ENCODE measurements at places on chromosomes 5 and 9. TPM values are rescaled to one million over a fixed set of nuclear protein-coding genes. Genes with fewer than 3 reads are reported as not detected.
A peak's percentile ranks its signal among the peaks of the same experiment; 100 is the strongest.

The MORN5 gene
- total RNA-seq = not detected

The PLEKHG4B gene
- under 0.01 TPM for total RNA-seq

The CATSPER3 gene
- total RNA-seq = not detected

The PTPRD gene
- 101 TPM for total RNA-seq

The SNX18 gene
- 269 TPM for total RNA-seq

The B4GALT1 gene
- total RNA-seq = 86.6 TPM

- peaks cover 4% of the 10 kb centered on the region for H3K4me1 ChIP-seq
- no peak overlapping the region for H3K4me3 ChIP-seq
- H3K36me3 ChIP-seq = no peaks in the 10 kb centered on the region
- H3K27ac ChIP-seq = no peak overlapping the region
- DNase-seq = no peak
- H3K27me3 ChIP-seq = no peaks in the 10 kb centered on the region
Observed at GRCh38 chr5:140284013-140284412, 18.9 kb downstream of the PFDN1 start.

DNA sequence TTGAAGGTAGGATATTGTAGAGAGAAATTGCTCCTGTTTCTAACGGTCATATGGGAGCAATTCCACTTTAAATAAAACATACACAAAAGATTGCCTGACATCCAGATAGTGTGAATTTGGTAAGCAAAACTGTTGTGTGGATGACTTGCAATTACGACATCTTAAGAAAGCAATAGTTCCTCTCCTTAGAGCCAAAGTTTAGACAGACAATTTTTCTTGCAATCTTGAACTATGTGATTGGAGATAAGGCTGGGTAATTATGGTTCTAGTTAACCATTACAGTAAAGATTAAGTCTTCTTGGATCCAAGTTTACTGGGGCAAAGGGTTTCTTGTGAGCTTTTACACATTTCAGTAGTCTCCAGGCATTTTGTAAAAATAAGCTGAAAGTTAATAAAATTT is 1080.6 kb upstream of the CDH6 start:
- H3K36me3 ChIP-seq = no peaks in the 10 kb centered on the region
- no peak overlapping the region for H3K27ac ChIP-seq

DNA sequence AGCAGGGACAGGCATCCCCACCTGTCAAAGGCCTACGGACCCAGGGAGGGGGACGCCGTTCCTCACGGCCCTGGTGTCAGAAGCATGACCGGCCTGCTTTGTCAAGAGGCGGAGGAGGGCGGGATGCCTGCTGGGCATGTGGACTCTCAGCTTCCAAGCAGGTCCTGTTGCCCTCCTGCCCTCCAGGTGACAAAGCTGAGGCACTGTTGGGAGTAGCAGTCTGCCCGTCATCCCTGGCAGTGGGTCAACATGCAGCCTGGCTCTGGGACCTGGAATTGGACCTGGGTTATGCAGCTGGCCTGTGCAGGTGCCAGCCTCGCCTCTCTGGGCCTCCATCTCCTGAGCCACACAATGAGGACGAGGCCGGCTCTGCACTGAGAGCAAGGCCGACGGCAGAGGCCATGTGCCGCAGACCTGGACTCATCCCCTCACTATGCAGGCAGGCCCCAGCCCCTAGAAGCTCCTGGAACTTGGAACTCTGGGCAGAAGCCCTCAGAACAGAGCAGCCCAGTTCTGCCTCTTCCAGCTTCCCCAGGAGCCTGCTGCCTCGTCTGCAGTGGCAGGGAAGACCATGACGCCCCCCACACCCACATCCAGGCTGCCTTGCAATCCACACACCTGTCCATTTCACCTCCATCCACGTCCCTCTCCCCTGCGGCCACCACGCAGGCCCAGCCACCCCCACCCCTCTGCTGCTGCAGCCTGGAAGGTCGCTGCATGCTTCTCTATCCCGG is 20.8 kb upstream of the FCN1 start:
- no peaks in the 10 kb centered on the region for H3K27me3 ChIP-seq
- no peak overlapping the region for H3K27ac ChIP-seq
- DNase-seq = no peak
- no peaks in the 10 kb centered on the region for H3K36me3 ChIP-seq
- no peaks in the 10 kb centered on the region for H3K4me1 ChIP-seq

GRCh38 chr9:16154521-16155078 is 601.8 kb downstream of the CCDC171 start:
- no peaks in the 10 kb centered on the region for H3K27me3 ChIP-seq

GRCh38 chr5:170087168-170087817 is 18.4 kb upstream of the FOXI1 start:
- no peaks in the 10 kb centered on the region for H3K27me3 ChIP-seq
- H3K36me3 ChIP-seq = no peaks in the 10 kb centered on the region
- no peak overlapping the region for H3K27ac ChIP-seq

DNA sequence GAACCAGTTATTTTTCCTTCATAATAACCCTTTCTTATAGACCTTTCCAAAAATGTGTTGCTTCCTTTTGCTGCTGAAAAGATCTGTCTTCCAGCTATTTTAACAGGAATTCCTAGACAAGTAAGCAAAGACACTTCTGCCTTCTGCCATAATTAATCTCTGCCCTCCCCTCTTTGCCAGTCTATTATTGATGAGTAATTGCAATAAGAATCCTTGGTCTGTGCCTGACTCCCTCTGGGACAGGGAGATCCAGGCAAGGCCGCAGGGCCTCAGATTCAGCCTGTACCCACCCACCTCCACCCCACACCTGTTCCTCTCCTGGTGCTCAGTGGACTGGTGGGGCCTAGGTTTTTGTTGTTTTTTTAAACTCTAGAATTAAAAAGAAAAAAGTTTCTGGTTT is 8.3 kb downstream of the FOXD1 start:
- H3K36me3 ChIP-seq = peaks cover 2% of the 10 kb centered on the region
- DNase-seq = no peak
- H3K27ac ChIP-seq = no peak overlapping the region
- H3K4me3 ChIP-seq = no peak overlapping the region
- peaks cover 26% of the 10 kb centered on the region for H3K4me1 ChIP-seq
- peaks cover 25% of the 10 kb centered on the region for H3K27me3 ChIP-seq

- H3K4me3 ChIP-seq = no peak overlapping the region
- H3K4me1 ChIP-seq = peaks cover 5% of the 10 kb centered on the region
- H3K36me3 ChIP-seq = no peaks in the 10 kb centered on the region
- no peaks in the 10 kb centered on the region for H3K27me3 ChIP-seq
Observed at GRCh38 chr5:102905056-102905455, 150.0 kb downstream of the PAM start.

- no peaks in the 10 kb centered on the region for H3K4me1 ChIP-seq
- DNase-seq = no peak
- H3K36me3 ChIP-seq = no peaks in the 10 kb centered on the region
- no peak overlapping the region for H3K4me3 ChIP-seq
- no peak overlapping the region for H3K27ac ChIP-seq
- no peaks in the 10 kb centered on the region for H3K27me3 ChIP-seq
Observed at GRCh38 chr5:1137567-1138444, 25.9 kb upstream of the SLC12A7 start.

- no peak for DNase-seq
- no peak overlapping the region for H3K4me3 ChIP-seq
- no peaks in the 10 kb centered on the region for H3K36me3 ChIP-seq
- no peaks in the 10 kb centered on the region for H3K4me1 ChIP-seq
- no peaks in the 10 kb centered on the region for H3K27me3 ChIP-seq
- no peak overlapping the region for H3K27ac ChIP-seq
Observed at GRCh38 chr9:27599102-27599869, 26.0 kb upstream of the C9orf72 start.

DNA sequence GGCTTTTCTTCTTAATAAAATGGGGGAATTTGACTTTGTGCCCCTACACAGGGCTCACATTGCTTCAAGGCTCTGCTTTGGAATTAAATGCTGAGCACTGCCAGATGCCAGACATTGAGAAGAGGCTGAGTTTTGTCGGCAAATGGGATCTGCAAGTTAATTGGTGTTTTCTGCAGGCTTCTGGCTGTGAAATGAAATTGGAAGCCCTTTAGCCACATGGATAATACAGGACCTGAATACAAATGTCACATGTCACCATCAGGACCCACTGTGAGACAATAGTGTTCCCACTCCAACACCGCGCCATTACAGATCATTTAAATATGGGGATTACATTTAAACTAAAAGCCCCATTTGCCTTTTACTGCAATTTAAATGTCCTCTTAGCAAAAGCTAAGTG is 164.4 kb downstream of the ZSWIM6 start:
- no peak for DNase-seq
- H3K27ac ChIP-seq = no peak overlapping the region
- no peak overlapping the region for H3K4me3 ChIP-seq
- no peaks in the 10 kb centered on the region for H3K27me3 ChIP-seq

GRCh38 chr5:10867389-10868303 is 106.6 kb upstream of the DAP start:
- DNase-seq = no peak
- no peak overlapping the region for H3K4me3 ChIP-seq
- no peak overlapping the region for H3K27ac ChIP-seq
- no peaks in the 10 kb centered on the region for H3K27me3 ChIP-seq
- no peaks in the 10 kb centered on the region for H3K4me1 ChIP-seq

- H3K4me3 ChIP-seq = no peak overlapping the region
- H3K27ac ChIP-seq = no peak overlapping the region
- H3K27me3 ChIP-seq = no peaks in the 10 kb centered on the region
- no peaks in the 10 kb centered on the region for H3K4me1 ChIP-seq
- no peak for DNase-seq
- peaks cover 26% of the 10 kb centered on the region for H3K36me3 ChIP-seq
Observed at GRCh38 chr9:123089040-123089439, 55.6 kb downstream of the GPR21 start.

- H3K4me1 ChIP-seq = peaks cover 6% of the 10 kb centered on the region
- peak overlapping the region; percentile 48 for H3K4me3 ChIP-seq
- no peaks in the 10 kb centered on the region for H3K36me3 ChIP-seq
Observed at GRCh38 chr9:111298731-111299598, 31.1 kb downstream of the OR2K2 start.

GRCh38 chr9:121754655-121755436 is 103.4 kb downstream of the DAB2IP start:
- H3K36me3 ChIP-seq = peaks cover 21% of the 10 kb centered on the region
- H3K4me3 ChIP-seq = no peak overlapping the region
- no peaks in the 10 kb centered on the region for H3K27me3 ChIP-seq
- no peak for DNase-seq
- H3K4me1 ChIP-seq = peaks cover 59% of the 10 kb centered on the region
- peak overlapping the region; percentile 94 for H3K27ac ChIP-seq

- DNase-seq = peak; percentile 58
- no peaks in the 10 kb centered on the region for H3K27me3 ChIP-seq
- H3K36me3 ChIP-seq = no peaks in the 10 kb centered on the region
- peaks cover 65% of the 10 kb centered on the region for H3K4me1 ChIP-seq
Observed at GRCh38 chr9:124280176-124280691, 22.5 kb downstream of the NEK6 start.

GRCh38 chr5:73438645-73439470 is 9.7 kb downstream of the FOXD1 start:
- H3K36me3 ChIP-seq = no peaks in the 10 kb centered on the region
- no peak for DNase-seq
- peaks cover 26% of the 10 kb centered on the region for H3K4me1 ChIP-seq
- peaks cover 20% of the 10 kb centered on the region for H3K27me3 ChIP-seq
- H3K4me3 ChIP-seq = no peak overlapping the region
- peak overlapping the region; percentile 29 for H3K27ac ChIP-seq

DNA sequence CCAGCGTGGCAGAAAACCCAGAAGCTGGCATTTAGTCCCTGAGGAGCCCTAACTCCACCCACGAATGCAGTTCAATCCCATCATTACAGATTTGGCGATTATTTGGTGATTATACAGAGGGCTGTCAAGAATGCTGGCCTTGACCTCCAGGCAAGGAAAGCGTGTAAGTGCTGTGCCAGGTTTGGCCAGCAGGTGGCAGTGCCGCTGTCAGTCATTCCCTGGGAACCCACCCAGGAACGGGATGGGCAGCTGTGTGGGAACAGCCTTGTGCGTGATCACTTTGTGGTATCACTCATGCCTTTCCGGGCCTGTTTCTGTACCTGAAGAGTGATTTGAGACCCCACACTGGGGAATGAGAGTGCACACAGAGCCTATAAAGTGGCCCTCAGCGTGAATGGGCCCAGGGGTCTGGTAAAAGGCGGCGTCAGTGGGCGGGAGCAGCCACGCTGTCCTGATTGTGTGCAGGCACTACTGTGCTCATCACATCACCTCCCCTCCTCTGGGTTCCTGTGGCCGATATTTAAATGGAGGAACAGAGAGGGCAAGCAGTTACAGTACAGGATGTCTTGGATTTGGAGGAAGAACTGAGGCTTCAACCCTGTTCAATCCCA is 215.6 kb downstream of the ROR2 start:
- DNase-seq = no peak
- no peaks in the 10 kb centered on the region for H3K27me3 ChIP-seq
- no peak overlapping the region for H3K4me3 ChIP-seq
- no peaks in the 10 kb centered on the region for H3K36me3 ChIP-seq
- H3K4me1 ChIP-seq = no peaks in the 10 kb centered on the region

GRCh38 chr5:14321936-14322335 is 178.8 kb downstream of the TRIO start:
- no peak for DNase-seq
- H3K27ac ChIP-seq = no peak overlapping the region
- H3K36me3 ChIP-seq = peaks cover 17% of the 10 kb centered on the region
- H3K4me1 ChIP-seq = no peaks in the 10 kb centered on the region
- H3K4me3 ChIP-seq = no peak overlapping the region
- H3K27me3 ChIP-seq = no peaks in the 10 kb centered on the region

DNA sequence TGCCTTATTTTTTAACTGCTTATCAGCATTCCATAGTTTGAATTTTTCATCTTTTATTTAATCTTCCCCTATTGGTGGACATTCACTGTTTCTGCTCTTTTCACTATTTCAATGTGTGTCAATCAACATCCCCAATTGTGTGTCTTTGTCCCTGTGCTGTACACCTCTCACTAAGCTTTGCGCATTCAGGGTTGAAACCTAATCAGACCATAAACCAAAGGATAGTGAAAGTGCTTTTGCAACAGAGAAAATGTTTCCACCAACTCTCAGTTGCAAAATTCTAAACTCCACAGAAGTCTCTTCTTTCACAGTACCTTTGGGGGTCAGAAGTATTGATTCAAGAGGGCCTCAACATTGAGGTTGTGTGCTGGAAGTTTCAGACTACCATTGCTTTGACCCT is 127.1 kb upstream of the SAP30L start:
- H3K27ac ChIP-seq = no peak overlapping the region
- H3K36me3 ChIP-seq = no peaks in the 10 kb centered on the region
- H3K4me1 ChIP-seq = peaks cover 6% of the 10 kb centered on the region
- H3K27me3 ChIP-seq = no peaks in the 10 kb centered on the region
- no peak overlapping the region for H3K4me3 ChIP-seq
- DNase-seq = no peak

- peak overlapping the region; percentile 44 for H3K27ac ChIP-seq
- no peaks in the 10 kb centered on the region for H3K27me3 ChIP-seq
Observed at GRCh38 chr5:14449052-14449661, 132.4 kb upstream of the OTULINL start.

GRCh38 chr9:7859701-7860334 is 60.2 kb upstream of the DMAC1 start:
- no peak overlapping the region for H3K27ac ChIP-seq
- H3K36me3 ChIP-seq = no peaks in the 10 kb centered on the region
- H3K4me3 ChIP-seq = no peak overlapping the region
- H3K27me3 ChIP-seq = no peaks in the 10 kb centered on the region

GRCh38 chr9:14260101-14260500 is 53.8 kb downstream of the NFIB start:
- DNase-seq = no peak
- no peaks in the 10 kb centered on the region for H3K27me3 ChIP-seq
- H3K36me3 ChIP-seq = no peaks in the 10 kb centered on the region
- H3K27ac ChIP-seq = no peak overlapping the region
- peaks cover 57% of the 10 kb centered on the region for H3K4me1 ChIP-seq
- H3K4me3 ChIP-seq = no peak overlapping the region

- no peaks in the 10 kb centered on the region for H3K27me3 ChIP-seq
- H3K4me1 ChIP-seq = peaks cover 6% of the 10 kb centered on the region
- no peak for DNase-seq
- H3K36me3 ChIP-seq = peaks cover 2% of the 10 kb centered on the region
- H3K27ac ChIP-seq = no peak overlapping the region
Observed at GRCh38 chr5:122789461-122790171, 14.7 kb downstream of the SNX2 start.

- H3K4me1 ChIP-seq = peaks cover 6% of the 10 kb centered on the region
- H3K36me3 ChIP-seq = no peaks in the 10 kb centered on the region
- DNase-seq = no peak
- H3K27me3 ChIP-seq = peaks cover 18% of the 10 kb centered on the region
Observed at GRCh38 chr9:21559402-21560280, 77.5 kb upstream of the IFNE start.

Data from thoracic aorta (tissue), 2 donors.